ENCODE measurements at places on chromosomes 3 and 15.

DNA sequence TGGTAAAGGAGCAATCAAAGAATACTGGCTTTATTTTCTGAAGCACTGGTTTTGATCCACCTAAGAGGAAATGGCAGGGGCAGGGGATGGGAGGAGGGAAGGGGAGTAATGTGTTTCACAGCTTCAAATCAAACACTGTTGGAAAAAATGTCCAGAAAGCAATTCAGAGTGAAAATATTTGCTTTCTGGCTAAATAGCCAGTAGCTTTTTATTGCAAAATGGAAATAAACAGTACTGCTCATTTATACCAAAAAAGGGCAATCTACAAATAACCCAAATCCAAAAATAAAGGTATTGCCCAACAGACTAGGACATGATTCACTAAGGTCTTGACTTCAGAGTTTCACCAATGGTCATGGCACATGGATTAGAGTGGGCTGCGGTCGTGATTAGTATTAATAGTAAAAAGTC, 279.3 kb upstream of the THBS1 start:
- no peak for DNase-seq

GRCh38 chr15:65095747-65096104, 19.2 kb downstream of the KBTBD13 start:
- no peak for DNase-seq

- no peak for DNase-seq
These were observed 127.0 kb downstream of the STAG1 start for GRCh38 chr3:136624894-136625815.

- DNase-seq = no peak
These were observed 278.7 kb upstream of the KCNMB2 start for GRCh38 chr3:178257491-178257890.

GRCh38 chr15:101692801-101693598, 31.3 kb downstream of the TARS3 start:
- no peak for DNase-seq

- DNase-seq = no peak
These were observed 2.1 kb downstream of the ZFAND6 start for GRCh38 chr15:80061582-80061981.

DNA sequence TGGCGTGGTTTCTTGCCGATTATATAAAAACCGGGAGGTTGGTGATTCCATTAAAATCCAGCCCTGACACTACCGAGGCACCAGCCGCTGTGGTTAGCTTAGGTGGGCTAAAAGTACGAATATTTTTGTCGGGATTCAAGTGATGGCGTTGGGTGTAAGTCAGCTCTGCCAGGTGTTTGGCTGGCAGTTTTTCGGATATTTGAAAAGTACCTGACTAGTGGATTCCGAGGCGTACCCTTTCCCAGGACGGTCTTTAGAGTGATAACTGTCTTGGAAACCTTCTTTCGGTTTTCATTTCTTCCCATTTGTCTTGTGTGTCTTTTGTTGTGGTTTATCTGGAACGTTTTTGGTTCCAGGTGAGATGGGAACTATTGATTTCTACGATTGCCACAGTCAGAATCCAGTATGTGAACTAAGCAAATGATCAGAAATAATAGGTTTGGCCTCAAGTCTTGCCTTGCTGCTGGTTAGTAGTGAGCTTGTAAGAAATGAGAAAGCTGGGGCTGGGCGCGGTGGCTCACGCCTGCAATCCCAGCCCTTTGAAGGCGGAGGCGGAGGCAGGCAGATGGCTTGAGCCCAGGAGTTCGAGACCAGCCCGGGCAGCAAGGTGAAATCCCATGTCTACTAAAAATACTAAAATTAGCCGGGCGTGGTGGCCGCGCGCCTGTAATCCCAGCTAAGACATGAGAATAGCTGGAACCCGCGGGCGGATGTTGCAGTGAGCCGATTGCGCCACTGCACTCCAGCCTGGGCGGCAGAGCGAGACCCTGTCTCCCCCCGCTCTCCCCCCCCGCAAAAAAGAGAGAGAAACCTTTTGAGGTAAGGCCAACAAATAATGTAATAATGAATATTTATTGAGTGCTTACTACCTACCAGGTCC, 1.4 kb downstream of the FYTTD1 start:
- peak; percentile 35 for DNase-seq

- no peak for DNase-seq
These were observed 59.0 kb downstream of the SLC12A1 start for GRCh38 chr15:48265135-48265534.

DNA sequence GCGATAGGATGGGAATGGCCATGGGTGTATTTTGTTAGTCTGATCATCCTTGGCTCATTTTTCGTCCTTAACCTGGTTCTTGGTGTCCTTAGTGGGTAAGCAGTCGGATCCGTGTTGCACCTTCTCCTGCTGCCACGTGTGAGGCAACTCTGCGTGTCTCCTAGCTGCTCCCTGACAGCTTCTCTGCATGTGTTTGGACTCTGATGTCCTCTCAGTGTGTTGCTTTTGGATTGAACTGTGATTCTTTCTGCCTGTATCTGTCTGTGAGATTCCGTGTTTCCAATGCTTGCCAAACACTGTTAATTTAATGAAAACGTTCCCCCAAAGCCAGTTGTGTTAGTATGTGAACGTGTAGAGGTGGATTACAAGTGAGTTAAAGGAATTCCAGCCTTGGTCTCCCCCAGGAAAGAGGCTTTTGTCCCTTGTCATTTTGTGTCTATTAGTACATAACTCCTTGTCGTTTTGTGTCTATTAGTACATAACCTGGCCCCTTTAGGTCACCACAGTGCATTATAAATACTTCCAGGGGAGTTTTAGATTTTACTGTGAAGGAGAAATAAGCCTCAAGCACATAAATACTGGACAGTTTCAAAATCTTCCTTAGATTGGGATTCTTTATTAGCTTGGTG, 172.4 kb downstream of the CHDH start:
- no peak for DNase-seq

DNA sequence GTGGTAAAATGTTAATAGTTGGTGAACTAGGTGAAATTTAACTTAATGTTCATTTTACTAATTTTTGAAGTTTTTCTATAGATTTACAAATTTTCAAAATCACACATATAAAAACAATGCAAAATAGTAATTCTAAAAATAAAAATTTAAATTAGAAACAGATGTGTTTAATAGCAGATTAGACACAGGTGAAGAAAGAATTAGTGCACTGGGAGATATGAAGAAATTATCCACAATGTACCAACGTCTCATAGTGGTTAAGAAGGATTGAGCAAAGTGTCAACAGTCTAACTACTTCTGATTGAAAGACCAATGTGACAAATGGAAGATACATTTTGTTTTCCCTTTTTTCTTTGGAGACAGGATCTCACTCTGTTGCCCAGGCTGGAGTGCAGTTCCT, 26.5 kb downstream of the SPG11 start:
- no peak for DNase-seq

DNA sequence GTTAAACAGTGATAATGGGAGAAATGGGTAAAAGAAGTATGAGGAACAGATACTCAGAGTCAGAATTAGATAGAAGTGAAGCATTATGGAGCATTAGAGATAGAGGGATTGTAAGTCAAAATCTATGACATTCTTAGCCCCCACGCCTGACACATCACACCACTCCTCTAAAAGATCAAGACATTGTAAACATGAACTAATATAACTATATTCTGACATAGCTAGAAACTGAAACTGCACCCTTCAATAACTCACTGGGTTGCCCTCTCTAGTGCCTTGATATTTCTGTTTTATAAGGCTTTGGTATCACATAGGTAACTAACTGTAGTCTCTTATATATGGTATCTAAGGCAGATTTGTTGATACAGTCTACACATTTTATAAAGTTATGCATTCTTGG, 684.3 kb upstream of the DPPA4 start:
- no peak for DNase-seq

DNA sequence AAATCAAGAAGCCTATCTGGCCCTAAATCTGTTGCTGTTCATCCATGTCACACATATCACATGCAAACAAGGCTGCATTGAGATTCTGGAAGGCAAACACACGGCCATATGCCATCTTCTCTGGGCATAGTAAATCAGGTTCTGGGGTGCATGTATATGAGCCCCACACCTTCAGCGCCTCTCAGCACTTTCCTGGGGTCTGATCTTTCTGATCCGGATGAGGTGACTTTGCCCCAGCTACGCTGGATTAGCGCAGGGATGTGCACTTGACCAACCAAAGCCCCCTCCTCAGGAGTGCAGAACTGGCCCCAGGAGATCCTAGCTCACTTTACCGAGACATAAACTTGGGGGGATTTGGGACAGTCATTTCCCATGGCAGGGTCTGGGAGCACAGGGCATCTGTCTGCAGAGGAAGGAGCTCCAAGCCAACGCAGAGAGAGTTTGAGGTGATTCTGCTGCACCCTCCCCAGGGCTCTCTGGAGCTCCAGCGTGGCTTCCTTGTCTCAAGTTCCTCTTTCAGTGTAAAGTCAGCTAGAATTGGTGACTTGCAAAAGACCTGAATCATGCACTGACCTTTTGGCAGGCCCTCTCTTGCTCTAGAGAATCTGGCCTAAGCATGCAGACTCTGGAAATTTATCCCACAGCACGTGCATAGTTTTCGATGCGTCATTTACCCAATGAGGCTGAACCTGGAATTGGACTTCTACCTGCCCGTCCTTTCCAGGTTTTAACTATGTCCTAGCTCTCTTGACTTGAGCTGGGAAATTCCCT, 63.5 kb upstream of the KLF13 start:
- DNase-seq = no peak

GRCh38 chr3:38992117-38992760, 59.5 kb downstream of the SCN11A start:
- no peak for DNase-seq

GRCh38 chr15:39191871-39192291, 389.0 kb upstream of the THBS1 start:
- DNase-seq = no peak

- DNase-seq = no peak
These were observed 11.6 kb upstream of the HGD start for GRCh38 chr3:120693439-120694171.

Data from stimulated activated CD8-positive, alpha-beta memory T cell treated with anti-CD3 and anti-CD28 coated beads, Interleukin-15, amount 100 ng/mL, for 48 hours (primary cell).